CD4-positive, alpha-beta T cell (primary cell): ENCODE measurements at places on chromosomes 5 and 9.
A peak's percentile ranks its signal among the peaks of the same experiment; 100 is the strongest.

DNA sequence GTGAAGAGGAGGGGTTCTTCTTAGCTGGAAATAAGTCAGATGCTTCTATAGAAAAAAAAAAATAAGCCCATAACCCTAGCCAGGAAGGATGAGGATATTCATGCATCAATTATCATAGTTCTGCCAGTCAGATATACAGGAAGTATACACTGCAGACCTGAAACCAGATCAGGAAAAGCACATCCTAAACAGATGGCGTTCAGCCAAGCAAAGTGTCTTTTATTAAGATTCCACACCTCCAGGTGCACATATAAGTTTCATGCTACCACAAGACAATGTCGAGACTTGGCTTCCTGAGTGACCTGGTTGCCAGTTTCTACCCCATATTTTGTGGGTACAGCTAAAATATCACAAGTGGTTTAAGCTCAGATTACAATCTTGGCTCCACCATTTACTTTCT lies 108.3 kb downstream of the CETN3 start:
- no peak for DNase-seq

DNA sequence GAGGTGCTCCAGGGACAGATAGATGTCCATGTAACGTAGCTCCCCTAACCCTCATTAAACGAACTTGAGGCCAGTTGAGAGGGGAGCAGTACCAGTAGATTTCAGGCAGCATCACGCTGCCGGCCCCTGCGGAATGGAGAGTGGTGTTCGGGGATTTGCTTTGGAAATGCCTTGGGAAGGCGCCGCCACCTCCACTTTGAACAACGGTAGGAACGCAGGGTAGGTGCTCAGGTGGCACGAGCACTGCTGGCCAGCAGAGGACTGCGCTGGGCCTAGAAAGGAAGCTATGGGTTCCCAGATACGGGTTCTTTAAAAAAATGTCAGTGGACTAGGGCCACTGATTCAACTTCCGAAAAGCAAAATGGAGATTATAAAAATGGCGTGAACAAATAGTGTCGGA lies 271.8 kb downstream of the FANCC start:
- DNase-seq, result no peak

- DNase-seq, result no peak
Measured at GRCh38 chr5:62705022-62705421, 126.4 kb downstream of the LRRC70 start.

DNA sequence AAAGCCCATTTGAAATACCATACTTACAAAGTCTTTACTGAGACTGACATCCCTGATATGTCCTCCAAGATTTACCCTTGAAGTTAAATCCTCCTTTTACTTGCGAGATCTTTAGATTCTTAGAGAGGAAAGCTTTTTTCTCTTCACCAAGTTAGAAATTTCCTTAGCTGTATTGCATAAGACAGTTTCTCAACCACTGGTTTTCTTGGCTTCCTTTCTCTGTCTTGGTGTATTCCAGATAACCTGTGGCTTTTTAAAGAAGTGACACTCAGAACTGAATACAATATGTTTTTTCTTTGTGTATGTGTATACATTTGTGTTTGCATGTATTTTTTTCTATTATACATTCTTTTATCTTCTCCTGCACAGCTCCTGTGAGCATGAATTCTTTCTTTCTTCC lies 65.0 kb downstream of the SNCAIP start:
- DNase-seq, result no peak

- no peak for DNase-seq
Measured at GRCh38 chr5:149409268-149409948, 30.3 kb upstream of the IL17B start.

DNA sequence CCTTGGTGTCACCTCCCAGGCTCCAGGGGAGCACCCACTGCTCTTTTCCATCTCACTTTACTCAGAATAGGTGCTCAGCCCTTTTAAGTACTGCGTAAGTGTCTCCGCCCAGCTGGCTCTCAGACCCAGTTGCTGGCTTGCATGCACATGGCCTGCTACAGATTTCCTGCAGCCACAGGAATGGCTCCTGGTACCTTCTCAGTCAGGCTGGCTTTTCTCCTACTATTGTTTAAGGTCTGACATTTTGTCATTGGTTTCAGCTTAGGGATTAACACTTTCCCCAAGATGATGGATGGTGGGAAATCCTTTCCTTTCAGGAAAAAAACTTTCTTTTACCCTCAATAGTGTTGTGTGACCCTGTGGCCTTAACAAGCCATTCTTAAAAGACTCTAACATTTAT lies 1652.3 kb upstream of the WWC1 start:
- DNase-seq, result no peak

DNA sequence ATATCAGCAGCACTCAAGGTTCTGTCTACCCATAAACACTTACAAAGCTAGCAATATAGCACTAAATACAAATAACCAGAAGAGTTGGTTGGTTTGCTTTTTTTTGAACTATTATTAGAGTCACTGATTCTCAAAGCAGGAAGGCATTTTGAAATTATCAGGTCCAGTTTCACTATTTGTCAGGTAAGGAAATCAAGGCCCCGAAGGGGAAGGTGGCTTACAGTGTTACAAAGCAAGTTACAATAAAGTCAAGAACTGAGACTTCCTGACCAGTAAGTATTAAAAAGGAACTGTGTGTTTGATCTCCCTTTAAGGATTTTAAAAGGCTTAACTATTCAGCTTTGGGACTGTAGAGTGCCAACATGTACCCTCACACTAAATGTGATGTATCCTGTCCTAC lies 10.8 kb downstream of the C5orf15 start:
- DNase-seq, result peak; percentile 7

- DNase-seq, result no peak
Measured at GRCh38 chr9:125831616-125832015, 84.4 kb downstream of the PBX3 start.

- DNase-seq, result no peak
Measured at GRCh38 chr9:84123648-84124406, 143.2 kb downstream of the RMI1 start.

GRCh38 chr5:140044041-140044440 lies 942 bp upstream of the NRG2 start:
- no peak for DNase-seq

DNA sequence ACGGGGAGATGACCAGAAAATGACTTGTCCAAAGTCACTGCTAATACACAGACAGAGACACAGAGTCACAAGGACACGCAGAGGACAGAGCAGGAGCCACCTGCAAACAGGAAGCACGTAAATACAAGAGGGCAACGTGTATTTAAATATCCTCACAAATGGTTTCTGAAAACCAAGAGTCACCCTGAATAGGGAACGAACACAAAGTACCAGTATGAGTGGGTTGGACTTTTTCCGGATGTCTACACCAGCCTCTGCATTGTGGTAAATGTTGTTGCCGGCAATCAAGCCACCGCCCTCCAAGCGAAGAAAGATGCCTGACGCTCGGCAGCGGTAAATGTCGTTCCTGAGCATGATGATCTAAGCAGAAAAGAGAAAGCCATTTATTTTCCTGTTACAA lies 44.5 kb downstream of the FBXO10 start:
- DNase-seq, result peak; percentile 27

DNA sequence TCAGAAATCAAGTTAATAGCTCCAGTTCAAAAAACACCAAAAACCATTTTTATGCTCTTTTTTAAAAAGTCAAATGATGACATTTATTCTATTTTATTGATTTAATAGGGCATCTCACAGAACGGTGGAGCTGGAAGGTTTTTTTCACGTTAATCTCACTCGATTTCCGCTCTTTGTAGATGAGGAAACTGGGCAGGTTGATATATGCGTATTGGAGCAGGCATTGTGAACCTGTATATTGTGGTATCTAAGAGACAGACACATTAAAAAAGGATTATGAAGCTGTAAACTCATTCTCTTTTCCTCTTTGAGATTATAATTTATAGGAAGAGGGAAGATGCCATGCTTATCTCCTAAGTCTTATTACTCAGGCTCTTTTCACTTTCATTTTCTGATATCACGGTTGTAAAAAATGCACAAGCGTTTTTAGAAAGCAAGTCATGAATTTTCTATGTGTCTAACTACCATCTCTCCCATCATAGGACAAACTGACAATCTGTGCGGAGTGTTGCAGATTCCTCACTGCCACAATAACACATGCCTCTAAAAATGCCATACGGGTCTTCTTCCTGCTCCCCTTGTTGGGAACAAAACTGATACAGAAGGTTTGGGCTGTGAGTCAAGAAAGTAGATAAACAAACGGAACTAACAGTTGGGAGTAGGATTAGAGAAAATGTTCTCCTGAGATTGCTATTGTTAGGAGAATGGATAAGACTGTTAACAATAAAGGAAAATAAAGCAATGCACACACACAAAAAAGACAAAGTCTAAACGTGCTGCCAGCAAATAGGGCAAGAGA lies 1997.7 kb downstream of the MAT2B start:
- no peak for DNase-seq

GRCh38 chr9:114855488-114855887 lies 49.6 kb upstream of the TNFSF15 start:
- no peak for DNase-seq

DNA sequence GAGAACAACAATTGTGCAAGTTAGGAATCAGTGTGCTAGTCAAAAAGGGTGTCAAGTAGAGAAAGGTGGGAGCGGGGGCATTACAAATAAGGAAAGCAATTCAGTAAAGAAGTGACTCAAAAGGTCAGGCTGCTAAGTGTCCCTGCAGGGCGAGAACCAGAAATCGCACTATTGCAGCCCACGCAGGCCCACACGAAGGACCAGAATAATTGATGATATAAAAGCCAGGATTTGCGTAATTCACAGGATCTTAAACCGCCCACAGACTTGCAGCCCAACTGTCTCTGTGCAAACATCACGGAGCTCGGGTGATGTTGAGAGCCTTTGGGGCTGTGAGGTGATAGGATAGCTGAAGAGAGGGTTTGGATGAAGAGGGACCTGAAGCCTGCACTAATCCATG lies 349.0 kb downstream of the BRINP1 start:
- no peak for DNase-seq

DNA sequence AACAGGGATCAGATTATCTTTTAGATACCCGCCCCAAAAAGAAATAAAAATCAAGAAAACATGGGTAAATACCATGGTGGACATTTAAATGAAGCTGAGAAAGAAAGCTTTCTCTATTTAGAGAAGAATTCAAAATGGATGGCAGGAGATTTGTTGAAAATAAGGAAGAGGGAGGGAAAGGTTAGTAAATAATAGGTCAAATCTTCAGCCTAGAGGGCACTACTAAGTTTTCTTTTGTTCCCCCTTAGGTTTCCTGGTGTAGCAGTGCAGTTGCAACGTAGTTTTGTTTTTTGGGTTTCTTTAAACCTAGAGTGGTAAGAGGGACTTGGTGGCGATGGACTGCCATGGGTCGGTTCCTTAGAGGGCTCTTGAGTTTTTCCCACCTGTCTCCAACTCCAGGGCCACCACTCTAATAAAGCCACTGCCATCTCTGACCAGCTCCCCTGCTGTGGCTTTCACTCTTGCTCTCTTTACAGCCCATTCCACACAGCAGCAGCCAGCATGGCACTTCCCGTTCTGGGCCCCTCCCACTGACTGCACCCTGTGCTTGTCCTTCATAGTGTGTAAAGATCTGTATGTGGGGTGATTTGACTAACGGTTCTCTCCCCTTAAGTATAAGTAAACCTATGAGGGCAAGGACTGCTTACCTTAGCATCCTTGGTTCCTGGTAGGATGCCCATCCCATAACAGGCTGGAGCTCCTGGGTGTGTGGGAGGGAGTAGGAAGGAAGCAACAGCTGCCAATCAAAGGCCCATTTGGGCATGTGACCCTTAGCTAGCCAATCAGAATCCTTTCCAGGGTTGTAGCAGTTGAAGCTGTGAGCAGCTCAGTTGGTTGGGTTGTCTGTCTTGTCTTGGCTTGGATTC lies 118.3 kb downstream of the SLC1A3 start:
- DNase-seq, result peak; percentile 71

DNA sequence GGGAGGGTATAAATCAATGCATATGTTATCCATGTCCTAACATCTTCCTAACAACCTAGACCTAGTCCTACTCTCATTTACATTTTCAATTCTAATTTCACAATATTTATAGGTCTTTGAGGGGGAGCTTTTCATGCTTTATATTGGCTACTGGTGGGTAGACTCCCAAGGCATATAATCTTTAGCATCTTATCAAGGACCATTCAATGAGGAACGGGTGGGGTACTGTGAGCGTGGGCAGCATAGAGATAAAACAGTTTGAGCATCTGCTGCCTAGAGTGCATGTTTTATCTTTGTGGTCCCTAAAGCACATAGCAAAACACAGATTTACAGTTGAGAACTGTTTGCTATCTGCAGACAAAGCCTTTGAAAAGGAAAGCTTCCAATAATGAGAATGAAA lies 427.6 kb upstream of the WWC1 start:
- no peak for DNase-seq

- no peak for DNase-seq
Measured at GRCh38 chr5:56080375-56081052, 85.8 kb upstream of the IL6ST start.

DNA sequence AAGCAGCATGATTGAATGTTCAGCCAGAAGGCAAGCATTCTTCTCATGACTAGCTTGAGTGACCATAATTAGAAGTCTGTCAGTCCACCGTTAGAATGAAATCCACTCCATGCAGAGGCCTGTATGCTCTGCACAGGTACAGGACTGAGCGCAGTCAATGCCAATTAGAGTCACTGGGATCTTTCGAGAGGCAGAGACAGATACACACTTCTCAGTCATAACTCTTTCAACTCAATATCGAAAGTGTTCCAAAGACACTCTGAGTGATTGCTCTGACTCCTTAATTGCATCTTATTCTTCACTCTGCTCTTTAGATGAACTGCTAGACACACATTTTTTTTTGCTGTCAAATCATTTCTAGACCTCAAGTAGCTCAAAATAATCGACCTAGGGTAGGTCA lies 203.6 kb downstream of the GABRB2 start:
- DNase-seq, result no peak

GRCh38 chr5:15737036-15737821 lies 237.2 kb downstream of the FBXL7 start:
- no peak for DNase-seq

DNA sequence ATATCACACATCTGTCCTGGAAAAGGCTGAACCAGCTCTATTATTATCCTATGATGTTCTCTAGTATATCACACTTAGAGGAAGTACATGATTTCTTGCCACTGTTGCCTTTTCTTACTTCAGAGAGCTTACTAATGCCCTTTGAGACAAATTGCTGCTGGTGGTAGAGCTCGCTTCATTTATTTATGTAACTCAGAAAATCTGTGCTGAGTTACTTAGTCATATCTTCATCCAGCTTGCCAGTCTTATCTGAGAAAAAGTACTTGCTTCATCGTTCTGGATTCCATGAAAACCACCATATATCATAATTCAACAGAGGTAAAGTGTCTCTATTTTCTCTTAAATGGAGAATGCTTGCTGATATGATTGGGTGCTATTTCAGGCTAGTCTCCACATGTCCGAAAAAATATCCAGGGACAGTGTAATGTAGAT lies 26.6 kb downstream of the PTPDC1 start:
- no peak for DNase-seq

DNA sequence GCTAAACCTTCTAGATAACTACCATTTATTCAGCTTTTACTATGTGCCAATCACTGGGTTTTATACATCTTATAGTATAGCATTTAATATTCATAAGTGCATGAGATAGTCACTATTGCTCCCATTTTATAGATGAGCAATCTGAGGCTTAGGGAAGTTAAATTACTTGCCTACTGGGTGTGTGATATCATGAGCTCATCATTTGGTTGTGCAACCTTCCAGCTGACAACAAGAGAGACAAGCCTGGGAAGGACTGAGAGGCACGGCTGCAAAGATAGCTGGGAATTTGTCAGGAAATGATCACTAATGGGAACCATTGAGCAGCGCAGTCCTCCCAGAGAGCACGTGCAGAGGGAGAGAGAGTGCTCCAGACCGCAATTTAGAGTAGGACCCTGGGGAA lies 481.6 kb upstream of the KIF2A start:
- DNase-seq, result no peak

- no peak for DNase-seq
Measured at GRCh38 chr5:57037355-57037754, 85.4 kb upstream of the MIER3 start.

GRCh38 chr5:43008363-43009153 lies 31.6 kb downstream of the ANXA2R start:
- DNase-seq, result peak; percentile 91
